Suprapubic skin (tissue), 4 donors: ENCODE measurements at places on chromosomes 2 and 18. TPM values are rescaled to one million over a fixed set of nuclear protein-coding genes. Genes with fewer than 3 reads are reported as not detected.

Gene PLA2R1
- total RNA-seq = 32.2 TPM

Gene SCTR
- not detected for total RNA-seq

Gene CIB4
- not detected for total RNA-seq

GRCh38 chr2:236882930-236883329, 202.8 kb upstream of the COPS8 start:
- H3K27me3 ChIP-seq = no peaks in the 10 kb centered on the region
- no peak overlapping the region for H3K4me3 ChIP-seq
- peaks cover 5% of the 10 kb centered on the region for H3K4me1 ChIP-seq
- DNase-seq = no peak
- no peaks in the 10 kb centered on the region for H3K36me3 ChIP-seq

DNA sequence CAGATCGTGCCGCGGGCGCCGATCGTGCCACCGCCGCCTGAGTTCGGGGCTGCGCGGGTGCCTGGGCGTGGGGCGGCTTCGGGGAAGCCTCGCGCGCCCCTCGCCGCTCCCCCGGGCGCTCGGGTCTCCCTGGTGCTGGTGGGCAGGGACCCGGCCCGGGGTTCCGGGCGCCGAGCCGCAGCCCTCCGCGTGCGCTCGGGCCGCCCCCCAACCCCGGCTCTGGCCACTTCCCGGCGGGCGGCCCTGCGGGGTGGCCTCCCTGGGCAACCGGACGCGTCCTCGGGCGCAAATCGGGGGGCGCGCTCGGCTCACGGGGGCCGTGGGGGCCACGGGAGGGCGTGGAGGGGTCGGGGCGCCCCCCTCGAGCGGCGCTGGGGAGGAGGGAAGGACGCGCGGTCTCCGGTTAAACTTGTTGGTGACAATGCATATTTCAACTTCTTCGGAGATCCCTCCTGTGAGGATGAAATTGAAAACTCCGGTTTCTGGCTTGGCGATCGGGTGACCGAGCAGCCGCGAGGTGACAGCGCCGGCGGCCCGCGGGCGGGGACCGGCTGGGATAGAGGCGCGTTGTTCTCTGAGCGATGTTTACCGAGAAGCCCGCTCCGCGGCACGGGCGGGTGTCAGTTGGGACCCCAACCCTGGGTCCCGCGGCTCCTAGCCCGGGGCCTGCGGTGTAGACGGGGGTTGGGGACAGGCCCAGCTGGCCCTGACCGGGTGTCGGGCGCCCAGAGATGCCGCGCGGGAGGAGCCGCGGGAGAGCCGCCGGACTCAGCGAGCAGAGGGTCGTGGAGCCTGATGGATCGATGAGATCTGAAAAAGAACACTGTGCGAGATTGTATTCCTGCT, 676 bp downstream of the SH3BP4 start:
- H3K4me3 ChIP-seq = peak overlapping the region; percentile 94
- H3K4me1 ChIP-seq = peaks cover 46% of the 10 kb centered on the region
- H3K27me3 ChIP-seq = no peaks in the 10 kb centered on the region

DNA sequence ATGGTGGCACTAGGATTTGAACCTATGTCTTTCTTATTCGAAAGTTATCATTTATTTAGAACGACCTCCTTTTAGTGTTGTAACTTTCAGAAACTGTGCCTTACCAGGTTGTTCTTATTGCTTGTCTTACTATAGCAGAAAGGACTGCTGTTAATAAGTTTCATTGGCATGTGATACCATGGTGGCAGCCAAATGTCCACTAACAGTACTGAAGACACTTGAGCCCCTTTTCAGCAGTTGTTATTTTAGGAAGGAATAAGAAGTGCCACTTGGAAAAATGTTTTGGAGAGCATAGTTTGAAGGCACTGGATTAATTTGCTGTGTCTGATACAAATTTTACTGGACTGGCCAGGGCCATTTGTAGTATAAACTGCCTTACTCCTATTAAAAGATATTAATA, 37.7 kb downstream of the CEP192 start:
- no peaks in the 10 kb centered on the region for H3K4me1 ChIP-seq
- H3K4me3 ChIP-seq = no peak overlapping the region
- no peaks in the 10 kb centered on the region for H3K27me3 ChIP-seq
- H3K27ac ChIP-seq = no peak overlapping the region
- DNase-seq = no peak
- peaks cover 65% of the 10 kb centered on the region for H3K36me3 ChIP-seq

- peak overlapping the region; percentile 81 for H3K4me3 ChIP-seq
- no peaks in the 10 kb centered on the region for H3K27me3 ChIP-seq
- H3K4me1 ChIP-seq = peaks cover 14% of the 10 kb centered on the region
These were observed 710 bp downstream of the DUSP19 start for GRCh38 chr2:183079139-183079775.
